ENCODE measurements at places on chromosomes 16 and 17.

DNA sequence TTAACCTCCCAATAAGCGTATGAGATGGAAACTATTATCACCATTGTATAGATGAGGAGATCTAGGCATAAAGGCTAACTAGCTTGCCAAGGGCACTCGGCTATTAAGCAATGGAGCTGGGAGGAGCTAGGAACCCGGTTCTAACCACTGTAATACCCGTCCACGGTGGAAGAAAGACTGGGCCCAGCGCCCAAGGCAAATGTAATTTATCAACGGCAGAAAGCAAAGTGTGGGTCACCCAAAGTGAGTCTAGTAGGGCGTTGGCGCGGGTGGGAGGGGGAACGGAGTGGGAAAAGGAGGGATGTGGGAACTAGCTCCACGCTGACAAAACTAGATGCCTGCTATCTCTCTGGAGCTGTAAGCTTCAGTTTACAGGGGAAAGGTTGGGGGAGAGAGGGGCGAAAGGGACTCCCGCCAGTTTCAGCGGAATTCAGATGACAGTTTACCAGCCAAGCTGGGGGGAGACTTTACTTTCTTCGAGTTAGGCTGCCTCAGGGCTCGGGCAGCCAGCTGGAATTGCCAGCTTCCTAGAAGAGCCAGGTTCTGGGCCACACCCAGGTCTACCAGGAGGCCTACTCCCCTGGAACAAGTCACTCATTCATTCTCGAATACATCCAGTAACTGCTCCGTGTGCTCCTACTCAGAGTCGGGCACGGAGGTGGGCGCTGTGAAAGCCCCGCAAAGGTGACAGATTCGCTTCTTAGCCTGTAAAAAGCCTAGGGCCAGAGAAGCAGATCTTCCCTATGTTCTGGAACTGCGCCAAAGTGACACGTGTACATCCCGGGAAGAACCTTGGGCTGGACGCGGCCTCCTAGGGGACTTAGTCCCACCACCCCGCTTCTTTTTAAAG is 837 bp downstream of the LRRC59 start:
- no peak for DNase-seq

DNA sequence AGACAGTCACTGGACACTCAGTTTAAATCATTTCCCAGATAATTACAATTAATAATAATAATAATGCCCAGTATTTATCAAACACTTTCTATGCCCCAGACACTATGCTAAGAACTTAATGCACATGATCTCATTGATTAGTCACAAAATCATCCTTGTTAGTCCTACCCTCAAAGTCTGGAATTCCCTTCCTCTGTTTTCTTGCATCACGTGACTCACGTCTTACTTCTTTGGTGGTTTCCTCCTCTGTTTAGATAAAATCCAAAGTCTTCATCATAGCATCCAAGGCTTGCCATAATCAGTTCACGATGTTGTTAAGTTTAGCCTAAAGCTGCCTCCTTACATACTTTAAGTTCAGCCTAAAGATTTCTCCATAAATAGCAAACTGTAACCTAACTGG is 471.9 kb downstream of the PMP22 start:
- no peak for DNase-seq

GRCh38 chr17:77845541-77846225 is 112.8 kb upstream of the TNRC6C start:
- no peak for DNase-seq

- no peak for DNase-seq
Measured at GRCh38 chr17:61700252-61700651, 109.2 kb upstream of the NACA2 start.

DNA sequence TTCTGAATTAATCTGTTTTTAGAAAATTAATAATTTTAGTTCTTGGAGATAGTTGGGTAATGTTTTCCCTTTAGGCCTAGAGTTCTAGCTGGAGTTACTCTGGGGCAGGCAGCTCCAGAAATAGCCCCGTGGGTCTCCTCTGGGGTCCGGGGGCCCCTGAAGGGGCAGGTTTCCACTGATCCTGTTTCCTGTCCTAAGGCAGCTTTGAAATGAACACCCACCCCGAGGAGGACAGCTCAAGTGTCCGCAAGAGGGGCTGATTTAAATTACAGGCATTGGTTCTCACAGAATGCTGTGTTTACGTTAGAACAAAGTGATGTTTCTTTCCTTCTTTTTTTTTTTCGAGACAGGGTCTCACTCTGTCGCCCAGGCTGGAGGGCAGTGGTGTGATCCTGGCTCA is 23.8 kb downstream of the EEF2K start:
- DNase-seq: no peak

DNA sequence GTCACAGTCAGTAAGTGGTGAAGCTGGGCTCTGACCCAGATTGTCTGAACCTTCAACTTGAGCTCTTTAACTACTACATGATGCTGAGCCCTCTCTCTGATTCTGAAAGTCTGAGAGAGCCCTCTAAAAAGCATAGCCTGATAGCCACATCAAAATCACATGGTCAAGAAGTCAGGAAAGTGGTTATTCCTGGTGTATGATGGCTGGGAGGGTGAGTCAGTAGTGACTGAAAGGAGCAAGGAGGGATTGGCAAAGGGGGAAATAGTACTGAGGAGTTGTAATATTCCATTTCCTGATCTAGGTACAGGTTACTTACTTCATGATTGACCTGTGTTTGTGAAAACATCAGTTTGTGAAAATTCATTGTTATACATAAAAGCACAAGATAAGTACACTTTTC is 89.1 kb downstream of the SSH2 start:
- DNase-seq: no peak

DNA sequence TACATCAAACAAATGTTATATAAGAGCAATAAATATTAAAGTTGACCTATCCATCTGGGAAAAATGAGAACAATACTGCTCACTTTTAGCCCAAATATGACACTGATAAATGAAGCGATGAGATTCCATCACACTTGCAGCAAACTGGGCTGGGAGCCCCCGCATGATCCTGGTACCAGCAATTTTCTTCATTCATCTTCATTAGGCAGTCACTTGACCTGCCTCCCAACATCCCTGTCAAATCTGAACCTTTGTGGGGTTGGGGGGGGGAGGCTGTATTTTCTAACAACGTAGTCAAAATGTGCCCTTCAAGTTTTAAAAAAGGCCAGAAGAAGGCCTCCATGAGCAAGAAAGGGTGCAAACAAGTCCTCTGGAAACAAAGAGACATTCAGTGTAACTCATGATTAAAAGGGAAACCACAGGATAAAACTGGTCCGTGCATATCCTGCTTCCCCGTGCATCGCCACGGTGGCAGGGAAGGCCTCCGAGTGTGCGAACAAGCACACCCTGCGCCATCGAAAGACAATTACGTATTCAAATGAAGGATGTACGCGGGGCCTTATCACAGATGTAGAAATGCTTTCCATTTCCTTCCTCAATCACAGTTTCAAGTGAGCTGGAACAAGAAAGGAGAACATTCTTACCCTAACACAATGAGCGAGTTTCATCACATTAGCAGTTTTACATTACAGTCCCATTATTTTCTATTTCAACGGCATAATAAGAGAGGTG is 48.4 kb downstream of the TOX3 start:
- no peak for DNase-seq

GRCh38 chr17:78817123-78817522 is 23.5 kb downstream of the USP36 start:
- no peak for DNase-seq

DNA sequence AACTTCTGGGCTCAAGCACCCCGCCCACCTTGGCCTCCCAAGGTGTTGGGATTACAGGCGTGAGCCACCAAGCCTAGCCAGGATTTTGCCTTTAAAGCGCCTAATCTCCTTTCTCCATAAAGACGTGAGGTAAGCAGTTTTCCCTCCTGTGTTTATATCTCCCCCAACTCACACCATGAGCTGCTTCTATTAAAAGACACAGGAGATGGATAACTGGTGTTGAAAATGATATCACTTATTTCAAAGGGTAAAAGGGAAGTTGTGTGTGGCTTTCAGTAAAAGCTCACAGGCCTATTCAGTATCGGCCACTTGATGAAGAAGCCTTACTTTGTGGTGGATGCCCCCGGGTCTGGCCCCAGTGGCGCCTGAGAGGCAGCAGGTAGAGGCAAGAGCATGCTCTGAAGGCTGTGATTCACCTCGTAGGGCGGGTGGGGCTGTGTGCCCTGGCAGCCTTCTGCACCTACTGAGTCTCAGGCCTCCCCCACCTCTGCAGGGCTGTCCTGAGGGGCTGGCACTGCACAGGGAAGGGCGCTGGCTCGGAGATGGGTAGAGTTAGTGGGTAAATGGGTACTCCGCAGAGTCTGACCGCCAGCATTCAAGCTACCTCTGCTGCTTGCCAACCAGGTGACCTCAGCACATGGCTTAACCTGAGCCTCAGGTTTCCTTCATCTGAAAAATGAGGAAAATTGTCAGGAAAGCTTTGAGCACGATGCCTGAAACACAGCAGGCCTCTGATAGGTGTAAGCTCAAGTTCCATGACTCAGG is 146.8 kb downstream of the CLEC16A start:
- DNase-seq: no peak

- no peak for DNase-seq
Measured at GRCh38 chr17:57881143-57881542, 31.3 kb upstream of the MRPS23 start.

DNA sequence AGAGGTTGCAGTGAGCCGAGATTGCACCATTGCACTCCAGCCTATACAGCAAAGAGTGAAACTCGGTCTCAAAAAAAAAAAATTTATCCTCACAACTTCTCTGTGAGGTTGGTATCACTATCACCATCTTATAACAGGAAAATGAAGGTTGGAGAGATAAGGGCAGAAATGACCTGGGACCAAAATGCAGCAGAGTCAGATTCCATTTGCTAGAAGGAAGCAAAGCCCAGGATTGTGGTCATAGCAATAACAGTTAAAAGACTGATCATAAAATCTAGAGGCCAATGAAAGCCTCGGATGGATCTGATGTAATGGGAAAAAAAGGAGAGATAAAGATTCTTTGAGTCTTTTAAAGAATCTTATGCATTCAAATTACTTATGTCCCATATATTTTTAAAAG is 69.6 kb upstream of the TEKT1 start:
- DNase-seq: no peak

- no peak for DNase-seq
Measured at GRCh38 chr17:40373324-40373723, 8.8 kb upstream of the GJD3 start.

- DNase-seq: no peak
Measured at GRCh38 chr16:11625769-11626168, 39.0 kb upstream of the LITAF start.

DNA sequence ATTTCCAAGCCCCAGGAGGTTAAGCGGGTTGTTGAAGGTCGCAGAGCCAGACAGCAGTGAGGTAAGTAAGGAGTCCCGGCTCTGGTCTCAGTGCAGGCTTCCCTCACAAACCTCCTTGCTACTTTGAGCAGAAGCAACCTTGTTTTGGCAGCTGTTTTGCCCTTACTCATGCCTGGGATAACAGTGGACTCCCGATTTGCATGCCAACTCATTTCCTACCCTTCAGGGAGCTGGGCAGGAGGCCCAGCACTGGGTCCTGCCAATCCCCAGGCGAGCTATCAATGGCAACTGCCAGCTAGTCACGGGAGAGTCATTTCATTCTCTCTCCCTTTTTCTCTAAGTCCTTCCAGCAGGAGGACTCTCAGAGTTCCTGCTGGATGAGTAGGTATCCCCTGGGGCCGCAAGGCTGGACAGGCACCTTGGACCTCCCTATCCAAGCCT is 72.0 kb upstream of the KSR1 start:
- peak; percentile 47 for DNase-seq

DNA sequence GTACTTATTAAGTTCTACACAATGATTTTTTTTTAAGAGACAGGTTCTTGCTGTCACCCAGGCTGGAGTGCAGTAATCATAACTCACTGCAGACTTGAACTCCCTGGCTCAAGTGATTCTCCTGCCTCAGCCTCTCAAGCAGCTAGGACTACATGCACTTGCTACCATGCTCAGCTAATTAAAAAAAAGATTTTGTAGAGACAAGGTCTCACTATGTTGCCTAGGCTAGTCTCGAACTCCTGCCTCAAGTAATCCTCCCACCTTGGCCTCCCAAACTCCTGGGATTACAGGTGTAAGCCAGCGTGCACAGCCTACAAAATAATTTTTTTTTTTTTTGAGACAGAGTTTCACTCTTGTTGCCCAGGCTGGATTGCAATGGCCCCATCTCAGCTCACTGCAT is 22.2 kb downstream of the USP32 start:
- DNase-seq: no peak

GRCh38 chr17:51647067-51647466 is 386.7 kb downstream of the UTP18 start:
- DNase-seq: no peak

DNA sequence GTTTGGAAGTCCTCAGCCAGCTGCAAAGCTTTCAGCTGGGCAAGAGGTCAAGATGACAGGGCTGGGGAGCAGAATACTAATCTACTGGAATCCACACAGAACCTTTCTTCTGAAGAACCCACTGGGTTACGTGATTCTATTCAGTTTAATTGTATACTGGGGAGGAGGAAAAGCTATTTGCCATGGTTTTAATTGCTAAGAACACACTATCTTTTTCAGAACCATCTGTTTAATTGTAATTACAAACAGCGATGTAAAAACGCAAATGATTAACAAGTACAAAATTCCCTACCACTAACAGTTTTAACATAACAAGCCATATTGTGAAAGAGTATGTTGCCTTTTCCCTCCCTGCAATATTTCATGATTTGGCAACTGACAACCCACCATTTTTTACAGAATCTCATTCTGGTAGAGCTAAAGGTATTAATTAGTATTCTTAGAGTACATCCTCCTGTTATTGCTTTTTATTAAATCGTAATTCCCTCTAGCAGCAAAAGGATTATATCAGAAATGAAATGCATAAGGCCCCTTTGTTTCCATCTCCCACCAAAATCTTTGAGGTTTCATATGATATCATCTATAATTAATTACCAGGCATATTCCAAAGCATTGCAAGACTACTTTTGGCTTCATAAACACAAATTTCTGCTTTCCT is 12.1 kb downstream of the HYDIN start:
- no peak for DNase-seq

DNA sequence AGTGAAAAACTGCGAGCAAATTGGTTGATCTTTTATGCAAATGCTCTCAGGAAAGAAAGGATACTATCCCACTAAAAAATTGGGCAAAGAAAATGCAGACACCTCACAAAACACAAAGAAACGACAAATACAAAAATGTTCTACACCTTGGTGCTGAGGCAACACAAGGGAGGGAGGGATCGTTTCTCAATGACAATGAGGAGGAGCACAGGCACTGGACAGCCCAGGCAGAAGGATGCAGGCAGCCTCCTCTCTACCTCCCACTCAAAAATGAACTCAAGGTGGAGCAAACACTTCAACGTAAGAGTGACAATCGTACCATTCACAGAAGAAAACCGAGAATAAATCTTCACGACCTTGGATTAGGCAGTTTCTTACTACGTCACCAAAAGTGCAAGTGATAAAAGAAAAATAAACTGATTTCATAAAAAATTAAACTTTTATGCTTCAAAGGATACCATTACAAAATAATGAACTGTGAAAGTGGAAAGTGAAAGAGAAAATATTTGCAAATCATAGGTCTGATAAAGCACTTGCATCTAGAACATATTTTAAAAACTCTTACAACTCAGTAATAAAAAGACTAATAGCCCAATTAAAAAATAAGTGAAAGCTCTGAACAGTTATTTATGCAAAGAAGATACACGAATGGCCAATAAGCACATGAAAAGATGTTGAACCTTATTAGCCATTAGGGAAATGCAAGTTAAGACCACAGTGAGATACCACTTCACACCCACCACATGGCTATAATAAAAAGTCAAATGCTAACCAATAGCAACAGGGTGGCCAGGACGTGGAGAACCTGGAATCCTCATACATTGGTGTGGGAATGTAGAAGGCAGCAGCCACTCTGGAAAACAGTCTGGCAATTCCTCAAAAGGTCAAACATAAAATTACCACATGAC is 80.8 kb upstream of the TRAP1 start:
- no peak for DNase-seq

GRCh38 chr16:53061256-53061655 is 6.5 kb downstream of the CHD9 start:
- no peak for DNase-seq

- DNase-seq: no peak
Measured at GRCh38 chr17:77303620-77304019, 162.9 kb downstream of the SEC14L1 start.
